LoVo (cell line): ENCODE measurements at places on chromosomes 3 and 15.

DNA sequence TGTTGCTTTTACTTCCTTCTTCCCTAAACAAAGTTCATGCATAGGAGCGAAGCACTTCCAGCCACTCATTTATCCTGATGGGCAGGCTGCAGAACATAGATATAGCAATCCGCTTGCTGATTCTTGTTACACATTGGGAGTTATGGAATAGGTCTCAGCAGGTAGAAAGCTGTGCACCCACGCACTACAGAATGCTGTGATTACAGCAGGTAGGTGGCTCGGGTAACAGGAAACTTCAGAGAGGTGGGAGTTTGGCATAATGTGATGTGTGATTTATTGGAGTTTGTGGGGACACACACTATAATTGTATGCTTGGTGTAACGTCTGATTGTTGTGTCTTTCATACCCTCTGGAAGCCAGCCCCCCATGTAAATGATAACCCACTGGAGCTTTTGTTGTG, 99.2 kb upstream of the MEIS2 start:
- no peak for DNase-seq

GRCh38 chr3:47310391-47310790, 27.6 kb downstream of the KLHL18 start:
- no peak for DNase-seq

DNA sequence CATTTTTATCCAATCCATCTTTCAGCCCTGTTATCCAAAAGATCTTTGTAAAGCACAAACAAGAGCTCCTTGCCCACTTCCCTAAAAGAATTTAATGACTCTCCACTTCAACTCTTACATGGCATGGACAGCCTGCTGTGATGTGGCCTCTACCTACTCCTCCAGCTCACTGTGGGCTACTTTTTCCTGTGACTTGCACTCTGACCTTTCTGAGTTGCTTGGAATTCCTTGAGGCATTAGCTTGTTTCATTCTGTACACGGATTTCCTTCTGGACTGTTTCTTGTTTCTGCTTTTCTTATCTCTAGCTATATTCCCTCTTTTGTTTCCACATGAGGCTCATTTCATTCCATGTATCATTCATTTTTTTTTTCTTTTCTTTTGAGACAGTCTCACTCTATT, 15.2 kb downstream of the QTRT2 start:
- no peak for DNase-seq

GRCh38 chr3:95177096-95177495, 1114.2 kb downstream of the NSUN3 start:
- DNase-seq, result no peak

DNA sequence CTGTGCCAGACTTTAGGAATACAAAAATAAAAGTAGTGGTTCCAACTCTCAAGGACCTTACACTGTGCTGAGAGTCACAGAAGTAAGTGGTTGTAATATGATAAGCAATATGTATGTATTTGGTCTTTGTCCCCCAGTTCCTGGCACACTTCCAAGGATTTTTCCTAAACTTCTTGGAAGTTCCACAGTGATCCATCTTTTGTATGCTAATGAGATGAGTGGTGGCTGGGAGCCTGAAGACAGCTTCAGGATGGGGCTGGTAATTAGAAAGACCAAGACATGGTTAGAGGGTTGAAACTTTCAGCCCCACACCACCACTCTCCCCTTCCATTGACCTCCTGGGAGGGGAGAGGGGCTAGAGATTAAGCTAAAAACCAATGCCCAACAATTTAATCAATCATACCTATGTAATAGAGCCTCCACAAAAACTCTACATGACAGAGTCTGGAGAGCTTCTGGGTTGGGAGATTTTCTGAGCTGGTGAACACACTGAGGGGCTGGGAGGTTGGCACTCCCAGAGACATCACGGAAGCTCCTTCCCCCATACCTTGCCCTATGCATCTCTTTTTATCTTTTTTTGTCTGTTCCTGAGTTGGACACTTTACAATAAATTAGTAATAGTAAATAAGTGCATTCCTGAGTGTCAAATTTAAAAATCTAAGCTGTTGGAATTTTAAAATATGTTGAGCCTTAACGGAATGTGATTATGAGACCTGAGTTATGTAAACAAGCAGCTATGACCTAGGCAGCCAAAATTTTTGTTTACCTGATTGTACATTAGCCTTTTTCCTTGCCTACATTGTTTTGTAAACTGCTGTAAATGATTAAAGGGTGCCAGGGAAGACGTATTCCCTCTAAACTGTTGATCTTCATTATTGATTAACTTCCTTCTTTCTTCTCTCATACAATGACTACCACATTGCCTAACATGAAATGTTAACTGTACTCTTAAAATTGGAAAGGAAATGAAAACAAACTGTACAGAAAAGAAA, 24.3 kb downstream of the CD200R1L start:
- no peak for DNase-seq

GRCh38 chr3:50530001-50530970, 26.9 kb upstream of the CACNA2D2 start:
- no peak for DNase-seq

DNA sequence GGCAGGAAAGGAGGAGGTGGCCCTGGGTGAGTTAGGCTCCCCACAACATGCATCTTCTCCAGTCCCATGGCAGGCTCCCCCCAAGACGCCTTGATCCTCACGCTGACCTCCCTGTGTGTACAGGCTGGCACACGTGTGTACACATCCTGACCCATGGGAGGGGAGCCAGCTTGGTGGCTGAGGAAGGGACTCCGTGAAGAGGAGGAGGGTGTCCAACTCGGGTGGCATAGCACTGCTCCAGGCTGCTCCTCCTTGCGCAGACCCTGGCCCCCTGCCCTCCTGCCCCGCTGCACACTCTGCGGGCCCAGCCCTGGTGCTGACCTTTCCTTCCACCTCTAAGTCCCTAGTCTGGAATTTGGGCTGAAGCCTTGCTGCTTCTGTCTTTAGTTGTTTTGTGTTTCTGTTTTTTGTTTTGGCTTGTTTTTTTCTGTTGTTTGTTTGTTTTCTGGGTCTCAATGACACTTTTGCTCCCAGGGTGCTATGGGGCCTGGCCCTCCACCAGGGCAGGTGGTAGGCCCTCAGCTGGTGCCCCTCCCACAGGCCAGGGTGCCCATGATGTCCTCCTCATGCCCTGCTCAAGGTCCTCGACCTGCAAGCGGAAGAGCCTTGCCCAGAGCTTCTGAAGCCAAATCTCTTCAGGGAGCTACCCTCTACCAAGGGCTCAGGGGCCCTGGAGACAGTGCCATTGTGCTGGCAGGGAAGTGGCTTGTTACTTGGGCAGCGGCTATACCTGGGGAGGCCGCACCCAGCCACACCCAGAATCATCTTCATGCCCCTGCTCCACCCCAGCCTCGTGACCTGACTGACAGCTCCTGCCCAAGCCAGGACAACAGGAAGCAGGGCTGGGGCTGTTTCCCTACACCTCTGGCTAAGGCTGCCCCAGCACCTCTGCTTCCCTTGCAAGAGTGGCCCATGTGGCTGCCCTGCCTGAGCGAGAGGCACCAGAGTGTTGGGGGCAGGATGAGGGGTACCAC, 5.1 kb downstream of the EPHB3 start:
- no peak for DNase-seq

DNA sequence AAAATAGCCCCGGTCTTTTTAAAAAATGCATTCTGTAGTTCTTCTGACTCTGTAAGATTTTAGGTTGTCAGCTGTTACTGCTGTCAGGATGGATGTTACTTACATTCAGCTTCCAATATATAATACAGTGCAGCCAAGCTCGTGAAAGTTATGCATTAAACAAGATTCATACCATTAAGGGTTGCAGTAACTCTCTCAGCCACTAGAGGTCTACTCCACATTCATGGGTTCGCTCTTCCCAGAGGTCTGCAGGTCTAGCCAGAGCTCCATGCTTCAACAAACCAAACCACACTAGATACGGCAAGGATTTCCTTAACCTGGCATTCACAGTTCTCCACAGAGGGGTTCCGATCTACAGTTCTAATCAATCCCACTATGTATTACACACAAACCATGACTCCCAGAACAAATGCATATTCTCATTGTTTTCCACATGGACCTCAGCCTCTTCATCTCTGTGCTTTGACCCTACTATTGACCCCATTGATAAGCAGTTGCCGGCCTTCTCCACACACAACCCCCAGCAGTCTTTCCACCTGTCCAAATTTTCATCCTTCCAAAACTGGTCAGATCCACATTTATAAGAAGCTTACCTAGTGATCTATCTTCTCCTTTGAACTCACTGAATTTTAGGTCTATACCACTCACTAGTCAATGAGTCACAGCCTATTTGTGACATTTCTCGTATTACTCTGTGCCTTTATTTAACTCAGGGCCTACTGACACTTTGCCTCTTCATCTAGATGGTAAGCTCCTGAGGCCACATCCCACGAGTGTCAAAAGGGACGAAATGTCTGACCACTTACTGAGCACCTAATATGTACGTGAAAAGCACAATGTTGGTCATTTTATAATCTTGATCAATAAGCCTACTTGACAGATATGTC, 33.7 kb downstream of the RORA start:
- DNase-seq, result peak; percentile 69

GRCh38 chr15:89083246-89083645, 5.0 kb upstream of the ABHD2 start:
- no peak for DNase-seq

- no peak for DNase-seq
Measured at GRCh38 chr3:130669740-130670139, 76.9 kb downstream of the PIK3R4 start.

GRCh38 chr3:120855665-120856437, 52.2 kb upstream of the STXBP5L start:
- DNase-seq, result no peak

GRCh38 chr3:126034481-126035361, 49.2 kb downstream of the SLC41A3 start:
- no peak for DNase-seq

GRCh38 chr3:112693186-112693585, 52.2 kb upstream of the CCDC80 start:
- DNase-seq, result no peak

DNA sequence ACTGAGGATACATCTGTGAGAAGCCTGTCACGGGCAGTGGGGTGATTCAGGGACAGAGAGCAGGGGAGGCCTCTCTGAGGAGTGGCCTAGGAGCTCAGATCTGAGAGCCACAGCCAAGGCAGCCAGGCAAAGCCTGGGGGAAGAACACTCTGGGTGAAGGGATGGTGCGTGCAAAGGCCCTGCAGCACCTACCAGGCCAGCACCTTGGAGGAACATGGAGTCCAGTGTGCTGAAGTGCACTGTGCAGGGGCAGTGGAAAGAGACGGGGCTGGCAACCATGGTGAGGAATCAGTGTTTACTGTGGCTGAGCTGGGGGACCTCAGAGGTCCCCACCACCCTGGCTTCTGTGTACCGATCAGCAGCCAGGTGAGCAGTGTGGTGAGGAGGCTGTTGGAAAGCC, 48.0 kb downstream of the NUP210 start:
- no peak for DNase-seq

DNA sequence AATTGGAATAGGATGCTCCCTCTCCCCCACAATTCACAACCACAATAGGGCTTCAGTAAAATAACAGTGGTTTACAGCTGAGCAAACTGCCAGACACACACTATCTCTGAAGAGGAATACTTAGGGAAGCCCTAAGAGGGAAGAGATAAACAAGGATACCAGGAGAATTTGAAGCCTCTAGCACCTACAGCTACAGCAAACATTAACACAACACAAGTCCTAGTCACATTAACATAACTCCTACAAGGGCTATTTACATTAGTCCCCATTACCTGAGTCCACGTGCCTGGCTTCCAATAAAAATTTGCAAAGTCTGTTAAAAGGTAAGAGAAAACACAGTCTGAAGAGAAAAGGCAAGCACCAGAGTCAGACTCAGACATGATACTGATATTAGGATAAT, 346.9 kb upstream of the CDIN1 start:
- no peak for DNase-seq

- no peak for DNase-seq
Measured at GRCh38 chr15:80483725-80484161, 79.6 kb downstream of the ARNT2 start.

DNA sequence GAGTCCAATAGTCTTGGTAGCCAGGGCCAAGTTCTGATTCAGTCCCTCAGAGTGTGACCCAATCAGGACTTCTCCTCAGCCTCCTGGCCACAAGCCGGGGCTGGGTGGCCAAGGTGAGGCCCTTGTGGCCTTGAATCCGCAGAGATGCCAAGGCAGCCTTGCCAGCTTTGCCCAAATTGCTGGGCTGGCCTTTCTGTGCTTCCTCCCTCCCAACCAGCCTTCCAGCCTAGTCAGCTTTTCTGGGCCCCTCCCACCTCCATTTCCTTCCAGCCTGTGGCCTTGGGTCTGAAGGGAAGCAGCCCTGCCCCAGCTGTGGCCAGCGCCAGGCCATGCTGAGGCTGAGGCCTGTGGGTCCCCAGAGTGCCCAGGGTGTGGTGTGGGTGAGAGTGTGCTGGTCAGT, 34.3 kb upstream of the ANKDD1A start:
- DNase-seq, result no peak

DNA sequence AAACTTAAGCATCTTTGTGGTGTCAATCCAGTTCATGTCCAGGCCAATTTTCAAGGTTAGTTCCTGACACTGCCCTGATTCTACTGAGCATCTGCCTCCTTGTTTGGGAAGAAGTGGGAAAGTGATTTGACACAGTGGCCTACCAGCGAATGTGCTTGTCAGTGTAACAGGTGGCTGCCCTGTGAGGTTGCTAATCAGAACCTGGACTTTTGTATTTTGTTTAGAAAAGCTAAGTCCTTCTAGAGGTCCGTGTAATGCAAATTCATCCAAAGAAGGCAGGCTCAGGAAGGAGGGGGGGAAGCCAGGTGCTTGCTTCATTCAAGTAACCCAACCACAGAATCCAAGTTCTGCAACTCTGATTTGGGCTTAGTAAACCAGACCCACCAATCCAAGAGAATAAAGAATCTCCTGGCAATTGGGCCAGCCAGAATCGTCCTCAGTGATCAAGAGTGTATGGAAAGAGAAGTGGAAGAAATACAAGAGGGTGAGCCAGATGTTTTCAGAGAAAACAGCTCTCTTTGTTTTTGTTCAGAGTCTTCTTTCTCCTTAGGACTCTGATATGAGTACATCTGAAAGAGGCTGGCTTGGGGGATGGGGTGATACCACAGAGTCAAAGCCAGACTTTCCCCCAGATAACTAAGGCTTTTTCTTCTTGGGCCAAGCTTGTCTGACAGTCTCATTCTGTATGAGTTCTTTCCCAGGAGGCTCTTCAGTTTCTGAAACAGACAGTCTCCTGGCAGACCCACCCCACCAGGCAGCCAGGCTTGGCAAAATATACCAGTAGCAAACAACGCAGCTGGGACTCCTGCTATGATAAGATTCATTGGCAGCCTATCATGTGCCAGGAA, 508.9 kb upstream of the TBL1XR1 start:
- DNase-seq, result no peak

- DNase-seq, result no peak
Measured at GRCh38 chr15:30791239-30792175, 112.2 kb upstream of the FAN1 start.

- peak; percentile 89 for DNase-seq
Measured at GRCh38 chr15:80596521-80596976, 98.6 kb upstream of the ABHD17C start.

- no peak for DNase-seq
Measured at GRCh38 chr3:60497902-60498301, 753.4 kb downstream of the FHIT start.

- DNase-seq, result no peak
Measured at GRCh38 chr3:183217548-183218332, 35.3 kb upstream of the B3GNT5 start.

- DNase-seq, result no peak
Measured at GRCh38 chr3:196215493-196216020, 777 bp upstream of the SLC51A start.
